ENCODE measurements at places on chromosomes 12 and 14.

DNA sequence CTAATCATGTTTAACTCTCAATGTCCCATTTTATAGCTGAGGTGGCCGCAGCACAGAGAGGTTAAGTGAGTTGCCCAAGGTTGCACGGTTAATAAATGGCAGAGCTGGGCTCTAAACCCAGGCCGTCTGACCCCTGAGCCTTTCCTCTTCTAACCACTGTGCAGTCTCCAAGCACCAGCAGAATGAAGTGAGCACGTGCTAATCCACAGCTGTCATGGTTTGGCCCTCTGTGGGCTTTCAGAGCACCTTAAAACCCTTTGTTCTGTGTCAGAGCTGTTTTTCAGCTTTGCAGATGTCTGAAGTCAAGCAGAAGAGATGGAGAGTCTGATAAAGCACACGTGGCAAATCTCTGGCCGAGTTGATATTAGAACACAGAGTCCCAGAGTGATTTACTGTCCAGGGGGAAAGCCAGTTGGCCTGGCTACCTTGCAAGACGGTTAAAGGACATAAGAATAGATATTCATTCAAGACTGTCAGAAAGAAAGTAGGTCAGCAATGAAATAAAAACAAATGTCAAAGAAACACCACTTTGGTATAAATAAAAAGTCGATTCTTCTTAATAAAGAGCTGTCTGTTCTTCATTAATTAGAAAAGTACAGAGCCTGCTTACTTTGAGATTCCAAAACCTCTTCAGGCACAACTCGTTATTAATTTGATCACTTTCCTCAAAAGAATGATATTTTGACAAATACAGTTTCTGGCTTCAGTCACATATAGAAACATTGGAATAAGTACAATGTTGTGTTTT is 107.3 kb downstream of the CRADD start:
- no peak for DNase-seq

DNA sequence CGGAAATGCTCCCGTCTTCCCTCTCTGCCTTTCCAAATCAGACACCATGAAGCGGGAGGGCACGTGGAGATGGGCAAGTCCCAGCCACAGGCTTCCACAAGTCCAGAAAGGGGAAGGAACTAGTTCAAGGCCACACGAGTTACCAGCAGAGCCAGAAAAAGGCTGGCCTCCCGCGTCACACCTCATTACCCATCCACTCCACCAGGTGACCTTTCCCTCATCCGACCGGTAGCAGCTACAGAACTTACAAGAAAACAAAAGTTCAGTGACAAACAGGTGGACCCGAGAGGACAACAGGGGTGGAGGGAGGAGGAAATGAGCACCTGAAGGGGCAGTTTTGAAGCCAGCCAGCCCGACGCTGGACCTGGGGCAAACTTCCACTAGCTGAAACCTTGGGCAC is 46.9 kb downstream of the CHGA start:
- no peak for DNase-seq

DNA sequence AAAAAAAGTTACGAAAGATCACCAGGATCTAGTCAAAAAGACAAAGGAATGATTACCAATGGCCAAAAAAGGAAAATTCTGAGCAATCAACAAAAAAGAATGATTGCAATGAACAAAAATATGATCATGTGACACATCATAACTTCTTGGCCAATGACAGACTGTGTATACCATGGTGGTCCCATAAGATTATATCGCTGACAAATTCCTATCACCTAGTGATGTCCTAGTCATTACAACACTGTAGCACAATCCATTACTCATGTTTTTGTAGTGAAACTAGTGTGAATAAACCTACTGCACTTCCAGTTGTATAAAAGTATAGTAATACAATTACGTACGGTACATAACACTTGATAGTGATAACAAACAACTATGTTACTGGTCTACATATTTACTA is 12.3 kb downstream of the SEL1L start:
- DNase-seq: no peak

GRCh38 chr14:93619176-93619793 is 169.0 kb downstream of the PRIMA1 start:
- peak; percentile 5 for DNase-seq

DNA sequence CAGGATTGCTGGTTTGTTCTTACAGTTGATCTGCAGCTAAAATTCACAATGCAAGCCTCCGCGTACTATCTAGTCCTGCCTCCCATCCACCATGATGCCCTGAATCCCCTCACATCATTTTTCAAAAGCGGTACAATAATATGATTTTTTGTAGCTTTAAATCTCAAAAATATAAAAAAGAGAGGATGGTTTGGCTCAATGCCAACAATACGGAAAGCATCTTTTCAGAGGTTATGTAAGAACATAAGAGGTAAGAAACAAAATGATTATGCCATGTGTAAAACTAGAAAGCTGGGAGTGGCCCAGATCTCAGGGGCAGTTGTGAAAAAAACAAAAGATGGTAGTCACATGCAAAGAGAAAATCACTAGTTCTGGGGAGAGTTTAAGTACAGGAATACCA is 24.0 kb upstream of the ZDHHC17 start:
- DNase-seq: no peak

- no peak for DNase-seq
These were observed 3.4 kb downstream of the PNP start for GRCh38 chr14:20472536-20473169.
